ENCODE measurements at places on chromosomes 2 and 18.

- no peaks in the 10 kb centered on the region for H3K36me3 ChIP-seq
- no peak for DNase-seq
- H3K27ac ChIP-seq, result no peak overlapping the region
Observed at GRCh38 chr2:64915510-64915900, 73.7 kb upstream of the SLC1A4 start.

- no peaks in the 10 kb centered on the region for H3K27me3 ChIP-seq
- H3K27ac ChIP-seq, result no peak overlapping the region
- peak; percentile 18 for DNase-seq
Observed at GRCh38 chr2:214856137-214856536, 46.7 kb upstream of the BARD1 start.

DNA sequence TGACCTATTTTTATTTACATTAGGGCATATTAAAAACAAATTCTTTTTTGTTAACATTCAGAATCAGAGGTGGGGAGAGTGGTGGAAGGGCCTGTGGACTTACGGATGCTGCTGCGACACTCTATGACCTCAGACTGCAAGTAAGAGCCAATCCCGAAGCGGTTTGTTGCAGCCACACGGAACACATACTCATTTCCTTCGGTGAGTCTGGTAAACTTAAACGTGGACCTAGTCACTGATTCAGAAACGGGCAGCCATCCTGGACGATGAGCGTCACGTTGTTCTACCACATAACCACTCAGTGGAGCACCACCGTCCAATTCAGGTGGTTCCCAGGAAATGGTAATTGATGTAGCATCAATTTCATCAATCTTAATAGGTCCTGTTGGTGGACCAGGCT lies 61.9 kb downstream of the PLEKHA3 start:
- no peak overlapping the region for H3K4me3 ChIP-seq
- no peaks in the 10 kb centered on the region for H3K4me1 ChIP-seq
- DNase-seq, result no peak
- H3K27me3 ChIP-seq, result no peaks in the 10 kb centered on the region
- H3K36me3 ChIP-seq, result peaks cover 65% of the 10 kb centered on the region
- H3K27ac ChIP-seq, result no peak overlapping the region

- H3K4me1 ChIP-seq, result no peaks in the 10 kb centered on the region
- no peak overlapping the region for H3K4me3 ChIP-seq
- H3K27me3 ChIP-seq, result no peaks in the 10 kb centered on the region
- H3K27ac ChIP-seq, result no peak overlapping the region
- DNase-seq, result no peak
Observed at GRCh38 chr2:217951091-217951490, 51.7 kb downstream of the TNS1 start.

GRCh38 chr2:143575340-143575739 lies 446.1 kb downstream of the ARHGAP15 start:
- DNase-seq, result no peak
- no peaks in the 10 kb centered on the region for H3K4me1 ChIP-seq
- H3K36me3 ChIP-seq, result no peaks in the 10 kb centered on the region
- no peak overlapping the region for H3K4me3 ChIP-seq
- H3K27me3 ChIP-seq, result no peaks in the 10 kb centered on the region

DNA sequence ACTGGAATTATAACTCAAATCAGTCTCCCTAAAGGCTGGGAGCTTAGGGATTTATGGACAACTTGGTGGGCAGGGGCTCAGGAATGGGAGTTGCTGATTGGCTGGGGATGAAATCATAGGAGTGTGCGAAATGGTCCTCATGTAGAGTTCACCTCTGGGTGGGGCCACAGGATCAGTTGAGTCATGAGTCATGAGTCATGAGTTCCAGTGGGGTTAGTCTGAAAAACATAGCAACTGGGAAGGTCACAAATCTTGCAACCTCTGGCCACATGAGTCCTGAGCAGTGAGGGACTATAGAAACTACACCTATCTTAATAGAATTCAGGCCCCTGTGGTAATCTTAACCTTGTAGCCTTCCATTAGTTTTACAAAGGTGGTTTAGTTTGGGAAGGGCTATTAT lies 383.3 kb downstream of the RBM43 start:
- H3K4me3 ChIP-seq, result no peak overlapping the region
- DNase-seq, result no peak
- no peaks in the 10 kb centered on the region for H3K4me1 ChIP-seq
- H3K36me3 ChIP-seq, result no peaks in the 10 kb centered on the region
- H3K27me3 ChIP-seq, result no peaks in the 10 kb centered on the region
- H3K27ac ChIP-seq, result no peak overlapping the region

GRCh38 chr2:64661741-64662169 lies 8.0 kb upstream of the SERTAD2 start:
- H3K27ac ChIP-seq, result no peak overlapping the region
- no peaks in the 10 kb centered on the region for H3K36me3 ChIP-seq
- H3K27me3 ChIP-seq, result no peaks in the 10 kb centered on the region
- H3K4me3 ChIP-seq, result peak overlapping the region; percentile 21

GRCh38 chr2:80499095-80499494 lies 194.5 kb upstream of the LRRTM1 start:
- H3K27ac ChIP-seq, result no peak overlapping the region
- DNase-seq, result peak; percentile 77
- peaks cover 2% of the 10 kb centered on the region for H3K27me3 ChIP-seq
- no peaks in the 10 kb centered on the region for H3K4me1 ChIP-seq

- no peak overlapping the region for H3K27ac ChIP-seq
- H3K27me3 ChIP-seq, result no peaks in the 10 kb centered on the region
- no peaks in the 10 kb centered on the region for H3K4me1 ChIP-seq
Observed at GRCh38 chr2:120956486-120957156, 221.0 kb downstream of the GLI2 start.

- no peak overlapping the region for H3K27ac ChIP-seq
- H3K36me3 ChIP-seq, result no peaks in the 10 kb centered on the region
- H3K27me3 ChIP-seq, result no peaks in the 10 kb centered on the region
Observed at GRCh38 chr18:72233106-72233505, 311.0 kb downstream of the CBLN2 start.

DNA sequence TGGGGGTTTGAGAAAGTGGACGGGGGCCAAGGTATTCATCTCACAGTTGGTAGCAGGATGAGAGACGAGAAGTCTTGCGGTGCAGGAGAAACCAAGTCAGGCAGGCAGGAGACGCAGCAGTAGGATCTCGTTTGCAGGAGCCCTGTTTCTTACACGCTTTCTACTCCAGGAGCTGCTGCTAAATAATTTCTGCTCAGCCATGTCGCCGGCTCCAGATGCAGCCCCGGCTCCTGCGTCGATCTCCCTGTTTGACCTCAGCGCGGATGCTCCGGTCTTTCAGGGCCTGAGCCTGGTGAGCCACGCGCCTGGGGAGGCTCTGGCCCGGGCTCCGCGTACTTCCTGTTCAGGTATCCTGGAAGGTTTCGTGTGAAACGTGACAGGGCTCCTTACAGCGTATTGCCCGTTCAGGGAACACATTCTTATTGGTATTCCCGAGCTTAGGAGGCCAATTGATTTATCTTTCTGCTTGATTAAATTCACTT lies 494 bp downstream of the ANKZF1 start:
- peaks cover 19% of the 10 kb centered on the region for H3K36me3 ChIP-seq
- DNase-seq, result no peak
- peak overlapping the region; percentile 81 for H3K4me3 ChIP-seq
- H3K27ac ChIP-seq, result peak overlapping the region; percentile 85
- H3K27me3 ChIP-seq, result no peaks in the 10 kb centered on the region

- no peaks in the 10 kb centered on the region for H3K4me1 ChIP-seq
- no peak overlapping the region for H3K4me3 ChIP-seq
- H3K27ac ChIP-seq, result no peak overlapping the region
- H3K27me3 ChIP-seq, result no peaks in the 10 kb centered on the region
- H3K36me3 ChIP-seq, result no peaks in the 10 kb centered on the region
Observed at GRCh38 chr2:83516503-83516902, 942.6 kb downstream of the SUCLG1 start.

DNA sequence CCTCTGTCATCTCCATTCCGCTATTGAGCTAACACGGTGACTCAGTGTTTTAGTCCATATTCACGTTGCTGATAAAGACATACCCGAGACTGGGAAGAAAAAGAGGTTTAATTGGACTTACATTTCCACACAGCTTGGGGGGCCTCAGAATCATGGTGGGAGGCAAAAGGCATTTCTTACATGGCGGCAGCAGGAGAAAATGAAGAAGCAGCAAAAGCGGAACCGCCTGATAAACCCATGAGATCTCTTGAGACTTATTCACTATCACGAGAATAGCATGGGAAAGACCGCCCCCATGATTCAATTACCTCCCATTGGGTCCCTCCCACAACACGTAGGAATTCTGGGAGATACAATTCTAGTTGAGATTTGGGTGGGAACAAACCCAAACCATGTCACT lies 22.6 kb upstream of the CXXC1 start:
- no peaks in the 10 kb centered on the region for H3K36me3 ChIP-seq
- peaks cover 14% of the 10 kb centered on the region for H3K4me1 ChIP-seq
- H3K4me3 ChIP-seq, result no peak overlapping the region
- no peak overlapping the region for H3K27ac ChIP-seq
- H3K27me3 ChIP-seq, result peaks cover 4% of the 10 kb centered on the region
- no peak for DNase-seq

DNA sequence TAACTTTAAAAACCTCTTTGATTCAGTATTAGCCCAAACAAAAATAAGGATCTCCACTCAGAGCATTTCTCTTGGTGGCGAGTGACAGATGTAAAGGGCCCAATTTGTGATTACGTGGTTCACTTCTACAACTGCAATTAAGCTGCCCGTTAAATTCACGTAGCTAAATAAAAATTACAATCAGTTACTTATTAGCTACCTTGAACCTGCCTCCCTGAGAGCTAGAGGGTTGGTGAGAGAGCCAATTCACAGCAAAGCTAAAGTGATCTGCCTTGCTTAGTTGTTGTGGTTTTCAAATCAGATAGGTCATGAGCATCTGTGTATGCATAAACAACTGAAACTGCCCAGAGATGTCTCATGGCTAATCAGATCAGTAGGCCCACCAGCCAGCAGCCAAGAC lies 156.7 kb downstream of the RNF152 start:
- DNase-seq, result no peak
- no peaks in the 10 kb centered on the region for H3K27me3 ChIP-seq
- no peaks in the 10 kb centered on the region for H3K4me1 ChIP-seq
- H3K27ac ChIP-seq, result no peak overlapping the region
- H3K4me3 ChIP-seq, result no peak overlapping the region

GRCh38 chr18:54947091-54947490 lies 12.2 kb downstream of the CCDC68 start:
- H3K4me1 ChIP-seq, result peaks cover 16% of the 10 kb centered on the region
- H3K27ac ChIP-seq, result no peak overlapping the region
- no peak overlapping the region for H3K4me3 ChIP-seq
- no peak for DNase-seq
- no peaks in the 10 kb centered on the region for H3K27me3 ChIP-seq

DNA sequence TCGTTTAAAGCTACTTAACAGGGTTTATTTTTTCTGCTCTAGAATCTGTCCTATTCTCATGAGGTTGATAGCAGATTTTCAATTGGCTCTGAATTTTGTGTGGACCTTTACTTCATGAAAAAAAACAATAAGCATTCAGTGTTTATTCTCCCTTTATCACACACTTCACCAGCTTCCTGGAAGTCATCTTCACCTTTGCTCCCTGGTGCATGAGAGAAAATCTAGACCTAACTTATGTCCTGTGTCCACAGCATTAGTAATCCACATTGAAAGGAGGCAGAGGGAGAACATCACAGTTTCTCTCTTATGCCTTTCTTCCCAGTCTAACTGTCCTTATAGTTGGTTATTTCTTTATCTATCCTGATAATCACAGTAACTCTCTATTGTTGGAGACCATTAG lies 316.1 kb downstream of the PTH2R start:
- no peak overlapping the region for H3K4me3 ChIP-seq
- H3K27ac ChIP-seq, result no peak overlapping the region
- no peaks in the 10 kb centered on the region for H3K36me3 ChIP-seq
- H3K27me3 ChIP-seq, result no peaks in the 10 kb centered on the region

- H3K4me1 ChIP-seq, result peaks cover 55% of the 10 kb centered on the region
- H3K27ac ChIP-seq, result no peak overlapping the region
- DNase-seq, result peak; percentile 65
- no peaks in the 10 kb centered on the region for H3K27me3 ChIP-seq
- H3K36me3 ChIP-seq, result peaks cover 11% of the 10 kb centered on the region
Observed at GRCh38 chr18:31655354-31655753, 29.0 kb downstream of the B4GALT6 start.

DNA sequence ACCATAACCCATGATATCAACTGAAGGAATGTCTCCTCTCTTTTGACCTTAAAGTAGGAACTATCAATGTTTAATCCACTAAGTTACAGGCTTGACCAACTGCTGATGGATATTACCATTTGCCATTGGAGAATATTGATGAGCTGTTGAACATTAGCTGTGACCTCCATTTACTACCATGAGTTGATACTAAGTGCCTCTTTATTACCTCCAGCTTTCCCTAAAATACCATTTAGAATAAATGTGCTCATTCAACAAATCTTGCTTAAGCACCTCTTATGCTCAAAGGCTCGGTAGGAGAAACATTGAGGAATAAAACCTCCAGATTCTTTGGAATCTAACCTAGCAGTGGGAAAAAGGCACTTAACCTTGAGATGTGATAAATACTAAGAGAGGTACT lies 81.2 kb downstream of the FAM124B start:
- no peak for DNase-seq
- H3K27me3 ChIP-seq, result peaks cover 3% of the 10 kb centered on the region
- no peaks in the 10 kb centered on the region for H3K4me1 ChIP-seq
- no peak overlapping the region for H3K4me3 ChIP-seq

- no peak overlapping the region for H3K27ac ChIP-seq
- H3K36me3 ChIP-seq, result no peaks in the 10 kb centered on the region
- no peak for DNase-seq
- no peaks in the 10 kb centered on the region for H3K4me1 ChIP-seq
- H3K4me3 ChIP-seq, result no peak overlapping the region
Observed at GRCh38 chr2:138760676-138761075, 19.5 kb downstream of the NXPH2 start.

GRCh38 chr2:238155761-238156694 lies 2.7 kb upstream of the ERFE start:
- H3K27ac ChIP-seq, result no peak overlapping the region
- peaks cover 25% of the 10 kb centered on the region for H3K27me3 ChIP-seq
- H3K4me1 ChIP-seq, result peaks cover 16% of the 10 kb centered on the region
- no peaks in the 10 kb centered on the region for H3K36me3 ChIP-seq
- DNase-seq, result no peak
- no peak overlapping the region for H3K4me3 ChIP-seq

DNA sequence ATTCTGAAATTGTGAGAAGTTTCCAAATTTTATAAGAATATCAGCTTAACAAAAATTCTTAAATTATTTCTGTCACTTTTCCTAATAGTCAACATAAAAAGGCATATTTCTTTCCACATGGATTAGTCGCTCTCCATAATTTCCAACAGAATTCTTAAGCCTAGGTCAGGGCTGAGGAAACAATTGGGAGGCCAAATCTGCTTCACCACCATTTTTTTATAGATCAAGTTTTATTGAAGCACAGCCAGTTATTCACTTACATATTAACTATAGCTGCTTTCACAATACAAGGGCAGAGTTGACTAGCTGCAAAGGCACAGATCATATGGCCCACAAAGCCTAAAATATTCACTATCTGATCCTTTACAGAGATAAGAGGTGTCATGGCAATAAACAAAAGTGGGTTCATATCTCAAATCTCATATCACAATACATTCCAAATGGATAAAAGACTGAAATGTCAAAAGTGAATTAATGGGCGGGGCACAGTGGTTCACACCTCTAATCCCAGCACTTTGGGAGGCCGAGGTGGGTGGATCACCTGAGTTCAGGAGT lies 18.7 kb downstream of the MEMO1 start:
- peaks cover 5% of the 10 kb centered on the region for H3K36me3 ChIP-seq
- H3K4me1 ChIP-seq, result no peaks in the 10 kb centered on the region
- no peaks in the 10 kb centered on the region for H3K27me3 ChIP-seq
- no peak overlapping the region for H3K4me3 ChIP-seq
- H3K27ac ChIP-seq, result no peak overlapping the region

- no peaks in the 10 kb centered on the region for H3K36me3 ChIP-seq
- no peak for DNase-seq
- H3K4me3 ChIP-seq, result no peak overlapping the region
- no peaks in the 10 kb centered on the region for H3K4me1 ChIP-seq
- no peaks in the 10 kb centered on the region for H3K27me3 ChIP-seq
- no peak overlapping the region for H3K27ac ChIP-seq
Observed at GRCh38 chr2:229133155-229133772, 137.8 kb downstream of the PID1 start.
